ENCODE measurements at places on chromosomes 12 and 14.

DNA sequence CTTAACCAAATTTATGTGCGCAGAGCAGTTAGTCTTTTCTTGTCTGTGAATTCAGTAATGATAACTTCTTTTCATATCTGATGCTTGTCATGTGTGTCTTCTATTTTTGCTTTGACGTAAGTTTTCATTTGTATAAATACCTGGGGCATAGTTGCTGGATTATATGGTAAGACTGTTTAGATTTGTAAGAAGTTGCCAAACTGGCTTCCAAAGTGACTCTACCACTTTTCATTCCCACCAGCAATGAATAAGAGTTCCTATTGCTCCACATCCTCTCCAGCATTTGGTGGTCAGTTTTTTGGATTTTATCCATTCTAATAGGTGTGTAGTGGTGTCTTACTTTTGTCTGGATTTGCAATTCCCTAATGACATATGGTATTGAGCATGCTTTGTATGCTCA is 8.9 kb downstream of the ZNF268 start:
- DNase-seq = no peak

GRCh38 chr12:47903151-47903611 is 1.6 kb downstream of the VDR start:
- no peak for DNase-seq

GRCh38 chr12:51531978-51532497 is 59.0 kb upstream of the SCN8A start:
- DNase-seq = peak; percentile 62

DNA sequence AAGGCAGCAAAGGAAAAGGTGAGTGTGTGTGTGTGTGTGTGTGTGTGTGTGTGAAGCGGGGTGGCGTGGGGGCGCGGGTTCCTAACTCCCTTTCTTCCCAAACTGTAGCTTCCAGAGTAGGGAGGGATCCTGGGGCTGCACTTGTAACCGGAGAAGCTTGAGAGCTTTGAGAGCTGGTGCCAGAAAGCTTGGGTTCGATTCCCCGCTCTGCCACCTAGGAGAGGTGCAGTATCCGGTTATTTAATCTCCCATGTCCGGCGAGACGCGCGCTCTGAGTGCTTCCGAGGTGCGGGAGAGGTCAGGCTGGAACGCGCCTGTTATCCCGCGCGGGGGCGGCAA is 7.2 kb upstream of the RACGAP1 start:
- no peak for DNase-seq

GRCh38 chr14:55869397-55870049 is 248.7 kb upstream of the PELI2 start:
- no peak for DNase-seq

DNA sequence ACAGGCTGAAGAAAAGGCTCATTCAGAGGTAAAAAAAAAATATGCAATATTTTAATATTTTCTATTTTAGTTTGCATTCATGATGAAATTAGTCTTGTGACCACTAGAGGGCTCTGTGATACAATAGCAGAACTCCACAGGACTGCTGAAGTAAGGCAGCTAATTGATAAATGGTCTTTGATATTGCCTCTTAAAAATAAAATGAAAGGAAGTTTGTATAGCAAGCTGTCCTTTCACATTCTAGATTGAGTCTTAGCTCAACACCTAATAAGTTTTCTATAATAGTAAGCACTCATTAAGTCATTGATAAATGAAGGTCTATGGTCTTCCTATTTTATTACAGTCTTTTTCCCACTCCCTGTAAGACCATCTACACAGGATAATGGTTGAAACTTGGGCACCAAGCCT is 315.7 kb downstream of the NAV3 start:
- DNase-seq = no peak

- no peak for DNase-seq
Observed at GRCh38 chr12:68414988-68415387, 82.8 kb upstream of the MDM1 start.

- no peak for DNase-seq
Observed at GRCh38 chr12:118328486-118329330, 44.0 kb downstream of the TAOK3 start.

GRCh38 chr14:90666571-90666970 is 149.7 kb downstream of the TTC7B start:
- DNase-seq = no peak

DNA sequence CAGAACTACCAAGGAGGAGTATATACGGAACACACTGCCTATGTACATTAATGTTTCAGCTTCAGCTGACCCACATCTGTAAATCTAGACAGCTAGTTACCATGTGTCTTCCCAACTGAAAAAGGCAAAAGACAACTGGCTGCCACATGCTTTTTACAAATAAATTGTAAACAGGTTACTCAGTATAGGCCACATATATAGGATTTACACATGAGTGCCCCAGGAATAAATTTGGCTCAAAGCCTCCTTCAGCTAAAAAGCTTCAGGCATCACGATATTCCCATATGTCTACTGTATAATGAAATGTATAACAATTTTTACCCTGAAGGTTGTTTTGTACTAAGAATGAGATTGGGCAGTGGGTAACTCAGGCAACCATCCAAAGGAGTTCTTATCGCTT is 175.9 kb upstream of the BMP4 start:
- no peak for DNase-seq

GRCh38 chr14:102229071-102229738 is 75.8 kb downstream of the MOK start:
- DNase-seq = no peak

- no peak for DNase-seq
Observed at GRCh38 chr14:68229423-68230100, 410.0 kb downstream of the RAD51B start.

DNA sequence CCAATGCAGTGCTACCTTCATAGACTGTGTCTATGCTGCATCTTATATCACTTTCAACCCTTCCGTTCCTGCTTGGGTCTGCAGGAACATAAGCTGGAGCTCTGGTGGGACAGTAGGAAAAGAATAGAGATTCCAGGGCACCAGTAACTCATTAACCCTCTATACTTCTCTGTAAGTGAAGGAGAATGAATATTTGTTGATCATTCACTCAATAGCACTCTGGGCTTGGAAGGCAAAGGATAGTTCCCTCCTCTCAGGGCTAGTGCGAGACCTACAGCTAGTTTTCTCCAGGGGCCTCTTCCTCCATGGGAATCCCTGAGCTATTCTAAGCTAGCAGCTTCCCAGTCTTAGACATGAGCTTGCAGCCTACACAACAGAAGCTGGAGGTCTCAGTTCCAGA is 84.7 kb downstream of the BMP4 start:
- no peak for DNase-seq

DNA sequence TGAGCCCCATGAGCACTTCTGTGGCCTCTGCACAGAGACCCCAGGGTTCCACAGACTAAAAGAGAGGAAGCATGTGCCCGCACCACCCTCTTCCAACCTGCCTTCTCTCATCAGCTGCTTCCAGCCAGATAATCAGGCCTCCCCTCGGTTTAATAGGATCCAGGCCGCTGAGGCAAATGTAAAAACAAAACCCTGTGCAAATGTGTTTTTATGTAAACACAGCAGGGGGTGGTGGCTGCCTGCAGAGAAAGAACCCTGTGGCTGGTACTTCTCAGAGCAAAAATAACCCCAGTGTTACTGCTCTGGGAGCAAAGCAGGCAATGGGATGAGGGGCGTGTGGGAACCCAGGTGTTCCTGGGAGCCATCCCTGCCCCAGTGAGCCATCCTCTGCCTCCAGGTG is 46.2 kb downstream of the WSCD2 start:
- no peak for DNase-seq

- peak; percentile 26 for DNase-seq
Observed at GRCh38 chr14:106737021-106737420, 1210.6 kb downstream of the TMEM121 start.

DNA sequence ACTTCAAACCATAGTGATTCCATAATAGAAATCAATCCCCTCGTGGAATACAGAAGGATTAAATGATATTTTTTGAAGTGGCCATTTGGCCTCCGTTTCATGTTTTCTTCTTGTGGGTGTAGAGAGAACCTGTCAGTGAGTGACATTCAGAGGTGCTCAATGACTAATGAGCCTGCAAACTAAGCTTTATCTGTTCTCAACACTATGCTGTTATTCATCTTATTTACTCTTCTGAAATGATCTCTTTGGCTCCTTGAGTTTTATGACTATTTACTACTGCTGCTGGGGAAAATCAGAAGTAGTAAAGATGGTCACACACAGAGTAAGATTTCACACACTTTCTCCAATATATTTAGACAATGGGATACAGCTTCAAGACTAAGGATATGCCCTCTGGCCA is 30.4 kb downstream of the ATP2B1 start:
- no peak for DNase-seq

GRCh38 chr12:124835656-124836410 is 27.8 kb downstream of the SCARB1 start:
- no peak for DNase-seq

DNA sequence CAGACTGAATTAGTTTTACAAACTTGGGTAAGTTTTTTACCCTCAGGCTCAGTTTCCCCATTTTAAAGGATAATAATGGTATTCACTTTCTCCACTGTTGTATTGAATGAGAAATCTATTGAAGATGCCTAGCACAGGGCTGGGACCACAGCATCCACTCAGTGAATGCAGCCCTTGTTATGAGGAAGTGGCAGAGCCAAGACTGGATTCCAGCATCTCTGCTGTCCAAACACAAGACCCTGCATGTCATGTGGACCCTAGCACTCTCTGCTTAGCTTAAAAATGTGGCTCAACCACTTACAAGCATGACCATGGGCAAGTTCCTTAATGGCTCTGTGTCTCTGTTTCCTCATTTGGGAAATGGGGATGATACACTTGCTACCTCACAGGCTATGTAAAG is 24.1 kb upstream of the TRIM9 start:
- DNase-seq = no peak

- no peak for DNase-seq
Observed at GRCh38 chr12:12890543-12891079, 751 bp upstream of the GPRC5A start.

GRCh38 chr12:106739318-106739717 is 35.2 kb upstream of the RIC8B start:
- DNase-seq = no peak

DNA sequence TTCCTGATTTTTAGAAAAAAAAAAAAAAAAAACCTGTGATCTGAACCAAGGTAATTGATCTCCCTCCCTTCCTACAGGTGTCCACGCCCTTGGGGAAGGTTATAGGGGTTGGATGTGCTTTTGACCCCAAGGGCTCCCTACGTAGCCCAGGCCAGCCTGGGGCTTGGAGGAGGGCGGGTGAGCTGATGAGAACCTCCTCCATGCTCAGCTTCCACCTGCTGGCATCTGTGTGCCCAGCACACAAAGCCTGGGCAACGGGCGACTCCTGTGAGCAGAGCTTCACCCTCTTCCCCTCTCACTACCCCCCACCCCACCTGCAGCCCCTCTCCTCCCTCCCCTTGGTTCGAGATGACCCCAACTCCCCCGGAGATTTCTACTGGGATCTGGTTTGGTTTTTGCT is 25.3 kb upstream of the INF2 start:
- no peak for DNase-seq

DNA sequence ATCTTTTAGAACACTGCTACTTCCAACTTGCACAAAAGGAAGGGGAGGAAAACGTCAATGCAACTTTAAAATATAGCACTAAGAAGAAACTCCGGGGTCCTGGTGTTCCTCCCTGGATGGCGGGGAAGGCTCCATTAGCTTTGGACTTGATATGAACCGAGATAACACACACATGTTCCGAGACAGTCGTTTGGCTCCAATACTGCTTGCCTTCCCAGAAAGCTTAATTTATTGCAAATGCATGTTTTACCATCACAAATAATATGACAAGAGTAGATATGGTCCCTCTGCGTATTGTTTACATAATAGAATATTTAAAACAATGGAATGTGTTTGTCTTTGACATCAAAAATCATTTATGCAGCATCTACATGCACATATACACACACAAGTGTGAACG is 87.6 kb upstream of the CLMN start:
- DNase-seq = no peak

DNA sequence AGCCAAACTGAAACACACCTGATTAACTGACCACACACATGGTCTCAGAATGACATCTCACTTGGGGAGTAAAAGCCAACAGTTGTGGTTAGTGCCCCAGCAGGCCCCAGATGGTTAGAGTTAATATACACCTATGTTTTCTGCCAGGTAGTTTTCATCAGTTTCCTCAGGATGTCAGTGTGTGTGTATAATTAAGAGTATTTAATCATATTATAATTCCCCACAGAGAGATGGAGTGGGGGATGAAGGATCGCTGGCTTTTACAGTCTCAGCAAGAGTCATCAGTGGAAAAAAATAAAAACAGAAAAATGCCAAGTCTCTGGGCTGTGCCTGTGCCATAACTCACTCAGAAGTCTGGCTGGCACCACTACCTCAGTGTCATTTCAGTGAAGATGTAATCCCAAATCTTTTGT is 412.5 kb downstream of the ZFP36L1 start:
- DNase-seq = no peak

DNA sequence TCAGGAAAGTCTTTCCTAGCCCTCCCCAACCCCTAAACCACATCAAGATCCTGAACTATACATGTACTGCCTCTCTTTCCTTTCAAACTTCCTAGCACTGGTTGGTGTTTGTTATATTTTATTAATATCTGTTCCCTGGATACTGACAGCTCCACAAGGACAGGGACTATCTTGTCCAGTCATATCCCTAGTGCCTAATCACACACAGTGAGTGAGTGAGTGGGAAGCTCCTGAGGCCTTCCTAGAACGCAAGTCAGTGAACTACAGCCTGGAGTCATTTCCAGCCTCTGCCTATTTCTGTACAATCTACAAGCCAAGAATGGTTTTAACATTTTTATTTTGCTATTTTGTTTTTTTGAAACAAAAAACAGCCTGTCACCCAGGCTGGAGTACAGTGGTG is 7.5 kb upstream of the ACTR6 start:
- DNase-seq = no peak

DNA sequence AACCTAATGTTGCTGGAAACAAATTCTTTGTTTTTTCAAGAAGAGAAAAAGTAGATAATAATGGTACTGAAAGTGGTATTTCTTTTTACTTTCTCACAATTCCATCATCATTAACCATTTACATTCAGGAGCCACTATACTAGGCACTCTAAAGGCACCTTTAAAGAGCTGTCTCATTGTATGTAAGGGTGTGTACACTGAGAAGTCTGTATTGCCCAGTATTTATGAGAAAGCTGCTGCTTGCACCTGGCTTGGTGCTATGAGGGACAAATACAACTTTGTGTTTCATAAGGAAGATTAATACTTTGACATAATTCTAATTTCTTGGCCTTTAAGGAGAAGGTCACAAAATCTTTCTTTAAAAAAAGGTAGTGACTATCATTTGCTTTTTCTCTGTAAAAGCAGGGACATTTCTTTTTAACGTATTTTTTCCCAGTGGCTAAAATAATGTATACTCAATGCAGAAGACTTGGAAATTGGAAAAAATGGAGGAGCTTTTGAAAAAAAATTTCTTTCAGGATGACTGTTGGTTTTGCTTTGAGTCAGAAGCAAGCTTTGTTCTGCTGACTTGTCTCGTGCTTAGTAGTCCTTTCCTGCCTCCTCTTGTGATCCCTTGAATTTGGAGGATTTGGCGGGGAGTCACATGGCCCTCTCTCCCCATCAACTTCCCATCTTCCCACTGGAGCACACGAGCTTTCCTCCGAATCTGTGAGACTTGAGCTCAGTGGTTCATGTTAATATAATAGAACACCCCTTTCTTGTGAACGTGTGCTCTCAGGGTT is 50.1 kb downstream of the RASSF3 start:
- no peak for DNase-seq

All from stimulated activated CD8-positive, alpha-beta memory T cell treated with anti-CD3 and anti-CD28 coated beads, Interleukin-4, amount 100 ng/mL, for 24 hours (primary cell).